Choroid plexus epithelial cell (primary cell): ENCODE measurements at places on chromosomes 3 and 15.

- no peak for DNase-seq
Observed at GRCh38 chr3:99256788-99257187, 355.3 kb upstream of the DCBLD2 start.

GRCh38 chr3:184479426-184480126 lies 82.0 kb upstream of the EPHB3 start:
- DNase-seq, result no peak

DNA sequence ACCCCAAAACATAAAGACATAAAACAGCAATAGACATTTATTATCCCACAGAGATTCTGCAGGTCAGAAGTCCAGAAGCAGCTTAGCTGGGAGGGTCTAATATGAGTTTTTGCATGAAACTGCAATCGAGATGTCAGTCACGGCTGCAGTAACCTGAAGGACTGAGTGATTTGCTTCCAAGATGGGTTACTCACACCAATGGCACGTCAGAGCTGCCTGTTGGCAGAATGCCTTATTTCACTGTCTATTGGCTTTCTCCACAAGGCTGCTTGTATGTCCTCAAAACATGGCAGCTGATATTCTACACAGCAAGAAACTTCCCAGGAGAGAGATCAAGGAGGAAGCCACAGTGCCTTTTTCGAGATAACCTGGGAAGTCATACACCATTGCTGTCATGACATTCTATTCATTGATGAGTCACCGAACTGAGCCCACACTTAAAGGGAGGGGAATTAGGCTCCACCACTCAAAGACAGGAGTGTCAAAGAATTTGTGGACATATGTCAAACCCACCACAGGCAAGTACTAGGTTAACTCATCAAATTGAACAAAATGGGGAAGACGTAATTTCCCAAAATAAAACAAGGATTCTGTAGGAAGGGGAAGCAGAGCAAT lies 122.2 kb downstream of the SYNPR start:
- peak; percentile 7 for DNase-seq

GRCh38 chr3:155007729-155008128 lies 72.4 kb upstream of the MME start:
- no peak for DNase-seq

GRCh38 chr3:123292321-123293310 lies 90.9 kb downstream of the SEC22A start:
- no peak for DNase-seq

GRCh38 chr3:123372686-123373473 lies 76.0 kb downstream of the ADCY5 start:
- DNase-seq, result no peak

DNA sequence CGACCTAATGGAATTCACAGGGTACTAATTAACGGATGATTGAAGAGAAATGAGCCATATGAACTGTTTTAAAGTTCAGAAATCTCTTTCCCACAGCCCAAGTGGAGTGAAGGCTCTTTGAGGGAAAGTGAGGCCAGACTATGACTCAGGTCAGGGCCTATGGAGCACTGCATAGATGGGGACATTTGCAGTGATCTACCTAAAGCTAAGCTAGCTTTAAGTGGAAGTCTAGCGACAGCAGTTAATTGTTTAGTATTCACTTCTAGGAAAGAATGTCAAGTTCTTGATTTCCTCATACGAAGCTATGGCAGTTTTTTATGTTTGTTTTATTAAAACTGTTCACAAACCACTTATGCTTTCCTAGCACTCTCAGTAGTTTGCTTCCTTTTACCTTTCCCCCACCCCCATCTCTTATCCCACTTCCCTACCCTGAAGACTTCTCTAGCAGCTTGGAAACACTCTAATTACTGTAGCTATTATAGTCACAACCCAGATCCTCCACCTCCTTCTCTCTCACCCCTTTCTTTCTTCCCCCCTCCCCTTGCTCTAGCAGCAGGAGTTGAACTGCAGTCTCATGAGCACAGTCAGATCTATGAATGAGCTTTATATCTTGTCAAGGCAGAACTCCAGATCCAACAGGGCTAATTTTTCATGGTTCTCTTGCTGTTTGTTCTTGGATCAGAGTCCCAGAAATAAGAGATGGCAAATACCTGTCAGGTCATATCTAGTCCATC lies 6.2 kb downstream of the ZNF609 start:
- no peak for DNase-seq

GRCh38 chr3:152610622-152611021 lies 224.3 kb upstream of the P2RY1 start:
- DNase-seq, result no peak

- DNase-seq, result peak; percentile 72
Observed at GRCh38 chr3:142844339-142844977, 44.4 kb downstream of the PCOLCE2 start.

- DNase-seq, result no peak
Observed at GRCh38 chr3:64088408-64089205, 65.3 kb upstream of the PSMD6 start.

GRCh38 chr3:121520510-121520909 lies 25.3 kb downstream of the POLQ start:
- no peak for DNase-seq

- peak; percentile 88 for DNase-seq
Observed at GRCh38 chr3:155232605-155233004, 60.9 kb downstream of the STRIT1 start.

DNA sequence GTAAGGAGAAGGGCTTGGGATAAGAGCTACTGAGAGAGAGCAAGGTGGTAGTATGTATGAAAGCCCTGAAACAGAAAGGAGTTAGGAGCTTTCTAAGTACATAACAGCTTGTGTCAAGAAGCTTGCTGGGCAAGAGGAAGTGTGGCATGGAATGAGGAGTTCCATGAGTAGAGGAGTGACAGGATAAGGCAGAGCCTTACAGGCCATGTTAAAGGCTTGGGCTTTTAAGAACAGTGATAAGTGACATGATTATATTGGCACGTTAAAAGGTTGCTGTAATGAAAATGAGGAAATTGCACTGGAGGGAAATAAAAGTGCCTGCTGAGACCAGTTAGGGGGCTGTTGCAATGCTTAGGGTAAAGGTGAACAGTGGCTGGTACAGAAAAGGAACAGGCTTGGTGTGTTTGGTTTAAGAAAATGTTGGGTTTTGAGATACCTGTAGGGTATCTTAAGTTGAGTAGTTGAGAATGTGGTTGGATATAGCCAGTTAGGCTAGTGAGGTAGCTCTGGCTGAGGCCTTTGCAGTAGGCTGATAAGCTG lies 49.0 kb downstream of the MEF2A start:
- peak; percentile 41 for DNase-seq

GRCh38 chr3:105436687-105437086 lies 70.0 kb downstream of the ALCAM start:
- no peak for DNase-seq

- DNase-seq, result no peak
Observed at GRCh38 chr15:84873997-84874396, 10.5 kb upstream of the SLC28A1 start.

- peak; percentile 56 for DNase-seq
Observed at GRCh38 chr15:60528530-60528929, 49.6 kb upstream of the ICE2 start.

- no peak for DNase-seq
Observed at GRCh38 chr3:30551266-30551665, 55.1 kb upstream of the TGFBR2 start.

GRCh38 chr15:36472672-36473071 lies 106.8 kb upstream of the CDIN1 start:
- peak; percentile 9 for DNase-seq

- no peak for DNase-seq
Observed at GRCh38 chr15:101175401-101175800, 76.4 kb downstream of the CHSY1 start.

GRCh38 chr3:69762768-69763229 lies 23.5 kb downstream of the MITF start:
- DNase-seq, result no peak

DNA sequence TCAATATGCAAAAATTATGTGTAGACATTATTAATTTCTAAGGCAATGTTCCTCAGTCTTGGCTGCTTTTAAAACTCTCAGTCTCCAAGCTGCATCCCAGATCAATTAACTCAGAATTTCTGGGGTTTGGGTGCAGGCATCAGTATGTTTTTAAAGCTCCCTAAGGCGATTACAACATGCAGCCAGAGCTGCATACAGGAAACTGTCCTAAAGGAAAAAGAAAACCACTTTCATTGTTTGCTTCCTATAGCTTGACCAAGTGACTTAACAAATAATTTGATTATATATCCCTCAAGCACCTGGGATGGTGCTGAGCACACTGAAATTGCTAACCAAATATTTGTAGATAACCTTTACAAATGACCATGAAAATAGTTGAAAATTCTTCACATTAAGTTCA lies 194.7 kb downstream of the DTWD1 start:
- no peak for DNase-seq

GRCh38 chr3:88219138-88219792 lies 69.5 kb downstream of the C3orf38 start:
- peak; percentile 88 for DNase-seq

DNA sequence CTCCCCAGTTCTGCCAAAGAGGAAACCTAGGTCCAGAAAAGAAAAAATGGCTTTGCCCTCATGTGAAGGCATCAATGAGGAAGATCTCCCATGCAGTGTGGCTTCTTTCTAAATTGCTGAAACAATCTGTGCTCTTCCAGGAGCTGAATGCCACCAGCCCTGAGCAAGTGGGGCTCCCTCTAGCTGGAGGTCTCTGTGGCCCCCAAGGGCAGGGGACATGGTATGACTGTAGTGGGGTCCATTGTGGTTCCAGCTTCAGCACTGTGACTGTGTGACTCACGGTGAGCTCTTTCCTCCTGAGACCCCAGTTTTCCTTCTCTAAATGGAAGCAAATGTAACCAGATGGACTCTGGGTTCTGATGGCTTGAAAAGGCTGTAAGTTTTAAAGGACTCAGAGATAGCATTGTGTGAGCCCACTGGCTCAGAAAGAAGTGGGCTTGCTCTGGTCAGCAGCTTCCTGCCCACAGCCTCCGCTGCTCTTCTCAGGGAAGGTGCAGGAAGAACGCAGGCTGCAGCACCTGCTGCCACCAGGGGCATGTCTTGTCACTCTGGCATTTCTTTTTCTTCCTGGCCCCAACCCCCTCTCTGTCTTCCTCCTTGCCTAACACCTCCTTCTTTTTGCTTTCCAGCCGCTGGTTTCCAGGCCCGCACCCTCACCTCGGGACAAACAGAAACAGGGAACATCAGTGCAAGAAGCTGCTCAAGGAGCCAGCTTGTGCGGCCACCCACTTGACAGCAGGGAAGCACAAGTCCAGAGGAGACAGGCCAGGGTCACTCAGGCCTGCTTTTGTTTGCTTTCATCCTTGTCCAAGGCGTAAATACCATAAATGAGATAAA lies 5.8 kb upstream of the CXCR6 start:
- DNase-seq, result no peak

- DNase-seq, result no peak
Observed at GRCh38 chr3:40912461-40912860, 286.8 kb upstream of the CTNNB1 start.
